ENCODE measurements at places on chromosomes 12 and 14.

DNA sequence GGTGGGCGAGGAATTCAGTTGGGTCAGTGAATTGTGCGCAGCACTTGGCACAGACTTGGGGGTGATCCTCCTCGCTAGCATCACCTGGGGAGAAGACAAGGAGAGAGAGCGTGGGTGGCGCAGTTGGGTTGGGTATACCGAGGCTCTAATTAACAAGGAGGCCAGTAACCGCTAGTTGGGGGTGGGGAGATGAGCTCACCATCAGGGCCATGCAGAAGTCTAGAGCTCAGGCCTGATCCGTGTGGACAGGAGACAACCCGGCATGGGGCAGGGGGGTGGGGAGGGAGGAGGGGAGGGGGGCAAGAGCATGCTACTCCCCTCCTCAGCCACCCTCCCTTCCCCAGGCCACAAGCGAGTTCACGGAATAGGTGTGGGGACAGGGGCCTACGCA is 580 bp downstream of the SALL2 start:
- peak; percentile 44 for DNase-seq

GRCh38 chr14:74942608-74943007 is 12.8 kb downstream of the PGF start:
- DNase-seq: no peak

GRCh38 chr12:80401191-80401590 is 42.8 kb upstream of the PTPRQ start:
- no peak for DNase-seq

DNA sequence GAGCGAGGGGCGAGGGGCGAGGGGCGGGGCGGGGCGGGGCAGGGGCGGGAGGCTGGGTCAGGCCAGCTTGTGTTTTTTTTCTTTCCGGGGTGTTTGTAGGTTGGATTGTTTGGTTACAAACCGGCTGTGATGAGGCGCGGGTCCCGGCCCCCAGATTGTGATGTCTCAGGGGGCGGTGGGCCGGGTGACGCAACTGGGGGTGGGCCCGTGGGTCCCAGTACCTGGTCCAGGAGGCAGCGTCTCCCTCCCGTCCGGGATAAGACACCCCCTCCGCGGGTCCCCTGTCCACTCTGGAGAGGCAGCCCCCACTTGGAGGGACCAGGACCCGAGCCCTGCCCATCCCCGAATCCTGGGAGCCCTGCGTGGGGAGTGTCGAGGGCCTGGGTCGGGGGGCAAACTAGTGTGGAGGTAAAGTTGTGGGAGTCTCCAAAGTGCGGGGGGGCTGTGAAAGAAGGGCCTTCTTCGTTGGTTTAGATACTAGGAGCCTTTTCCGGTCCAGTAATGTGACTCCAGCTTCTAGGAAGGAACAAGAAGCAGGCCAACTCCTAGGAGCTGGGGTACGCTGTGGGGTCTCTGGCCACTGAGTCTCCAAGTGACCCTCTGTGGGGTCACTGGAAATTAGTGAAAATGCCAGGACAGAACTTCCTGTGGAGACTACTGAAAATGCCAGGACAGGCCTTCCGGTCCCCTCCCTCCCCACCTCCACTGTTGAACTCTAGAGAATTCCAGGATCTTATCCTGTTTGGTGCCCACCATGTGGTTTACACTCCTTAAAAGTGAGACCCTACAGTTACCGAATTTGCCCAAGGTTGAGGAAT is 579 bp upstream of the CLMN start:
- no peak for DNase-seq

GRCh38 chr12:75921622-75922289 is 109.8 kb downstream of the PHLDA1 start:
- DNase-seq: no peak

GRCh38 chr14:100880271-100881101 is 23.0 kb downstream of the RTL1 start:
- no peak for DNase-seq

DNA sequence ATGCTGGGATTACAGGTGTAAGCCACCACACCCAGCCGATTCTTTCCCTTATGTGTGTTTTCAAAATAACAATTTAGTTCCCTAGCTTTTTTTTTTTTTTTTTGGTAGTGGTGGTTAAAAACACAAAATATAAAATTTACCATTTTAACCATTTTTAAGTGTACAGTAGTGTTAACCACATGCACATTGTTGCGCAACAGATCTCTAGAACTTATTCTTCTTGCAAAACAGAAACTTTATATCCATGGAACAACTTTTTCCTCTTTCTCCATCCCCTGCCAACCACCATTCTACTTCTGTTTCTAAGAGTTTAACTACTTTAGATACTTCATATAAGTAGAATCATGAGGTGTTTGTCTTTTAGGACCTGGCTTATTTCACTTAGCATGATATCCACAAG is 1.1 kb upstream of the NDUFA12 start:
- DNase-seq: no peak

DNA sequence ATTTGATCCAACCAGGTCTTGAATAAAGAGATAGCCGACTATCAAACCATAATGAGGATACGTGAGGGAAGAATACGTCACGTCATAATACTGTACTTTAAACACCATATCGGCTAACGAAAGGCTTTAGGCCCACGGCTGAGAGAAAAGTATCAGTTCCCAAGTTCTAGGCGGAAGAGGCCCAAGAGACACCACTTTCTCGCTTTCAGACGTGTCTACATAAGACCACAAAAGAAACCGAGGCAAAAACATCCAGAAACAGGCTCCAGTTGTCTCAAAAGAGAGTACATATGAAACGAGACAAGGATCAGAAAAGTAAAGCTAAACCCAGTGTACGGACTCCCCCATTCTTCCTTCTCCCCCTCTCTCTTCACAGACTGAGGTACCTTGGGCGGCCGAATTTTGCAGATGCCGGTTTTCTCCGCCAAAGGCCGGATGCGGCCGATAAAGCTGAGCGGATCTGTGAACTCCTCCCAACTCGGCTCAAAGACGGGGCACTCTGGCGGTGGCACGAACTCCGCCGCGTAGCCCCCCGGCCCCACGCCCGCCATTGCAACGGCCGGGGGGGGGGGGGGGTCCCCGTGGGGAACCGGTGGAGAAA is 479 bp downstream of the KDM5A start:
- DNase-seq: peak; percentile 36

- DNase-seq: peak; percentile 95
These were observed 4.7 kb upstream of the GPR84 start for GRCh38 chr12:54368709-54369596.

GRCh38 chr12:102760322-102760721 is 156.7 kb downstream of the PAH start:
- DNase-seq: no peak

DNA sequence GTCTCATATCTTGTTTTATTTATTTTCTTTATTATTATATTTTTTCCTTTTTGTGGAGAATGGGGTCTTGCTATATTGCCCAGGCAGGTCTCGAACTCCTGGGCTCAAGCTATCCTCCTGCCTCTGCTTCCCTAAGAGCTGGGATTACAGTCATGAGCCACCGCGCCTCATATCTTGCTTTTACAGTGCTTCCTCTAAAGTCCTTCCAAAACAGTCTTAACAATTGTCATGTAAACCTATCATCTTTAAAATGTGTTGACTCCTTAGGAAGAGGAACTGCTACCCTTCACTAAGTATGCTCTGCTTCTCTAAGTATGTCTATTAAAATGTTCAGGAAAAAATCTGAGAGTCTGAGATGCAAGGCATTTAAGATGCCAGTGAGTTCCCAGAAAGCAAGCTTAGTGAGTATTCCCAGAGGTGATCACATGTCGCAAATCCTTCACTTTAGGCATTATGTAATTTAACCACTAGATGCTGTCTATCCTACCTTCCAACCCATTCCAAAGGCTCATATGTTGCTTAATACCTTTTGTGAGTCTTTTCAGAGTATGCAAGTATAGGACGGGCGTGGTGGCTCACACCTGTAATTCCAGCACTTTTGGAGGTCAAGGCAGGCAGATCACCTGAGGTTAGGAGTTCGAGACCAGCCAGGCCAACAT is 19.7 kb upstream of the FOXJ2 start:
- no peak for DNase-seq

DNA sequence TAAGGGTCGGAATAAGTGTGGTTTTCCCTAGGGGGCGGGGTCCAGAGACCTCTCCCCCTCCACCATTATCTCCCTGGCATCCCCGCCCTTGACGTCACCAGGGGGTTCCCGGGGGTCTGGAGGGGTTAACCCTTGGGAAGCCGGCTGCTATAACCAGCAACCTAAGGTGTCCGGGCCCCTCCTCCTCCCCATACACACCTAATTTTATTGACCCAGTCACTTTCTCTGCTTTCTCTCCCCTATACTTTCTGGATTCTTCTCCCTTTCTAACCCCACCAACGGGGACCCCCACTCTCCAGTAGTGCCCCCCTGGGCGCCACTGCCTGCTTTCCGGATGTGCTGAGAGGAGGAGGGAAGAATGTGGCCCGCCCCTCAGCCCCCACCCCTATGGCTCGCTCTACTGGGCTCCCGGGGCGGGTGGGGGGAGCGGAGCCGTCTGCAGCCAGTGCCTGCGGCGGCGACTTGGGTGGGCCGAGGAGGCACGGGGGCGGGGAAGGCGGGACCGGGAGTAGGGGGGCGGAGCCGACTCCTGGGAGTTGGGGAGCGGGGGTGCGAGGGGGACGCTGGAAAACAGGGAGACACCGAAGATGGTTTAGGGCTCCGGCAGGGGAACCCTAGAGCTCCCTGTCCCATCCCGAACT is 1.8 kb downstream of the GLI1 start:
- DNase-seq: peak; percentile 80

DNA sequence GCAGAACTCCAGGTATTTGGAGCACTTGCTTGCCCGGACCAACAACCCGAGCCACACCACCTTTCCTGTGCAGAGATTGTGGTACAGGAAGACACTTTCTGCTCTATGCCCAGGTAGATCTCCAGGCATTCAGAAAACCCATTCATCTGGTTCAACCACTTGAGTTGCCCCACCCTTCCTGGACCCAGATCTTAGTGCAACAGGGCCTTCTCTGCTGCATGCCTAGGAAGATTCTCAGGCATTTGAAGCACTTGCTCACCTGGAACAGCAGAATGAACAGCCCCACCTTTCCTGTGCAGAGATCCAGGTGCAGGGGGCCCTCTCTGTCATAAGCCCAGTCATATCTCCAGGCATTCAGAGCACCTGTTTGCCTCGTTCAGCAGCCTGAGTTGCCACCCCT is 412.8 kb upstream of the MGAT4C start:
- DNase-seq: no peak

GRCh38 chr12:68870443-68870842 is 62.5 kb downstream of the MDM2 start:
- no peak for DNase-seq

- peak; percentile 74 for DNase-seq
These were observed 38.2 kb downstream of the PLXNC1 start for GRCh38 chr12:94186278-94187241.

DNA sequence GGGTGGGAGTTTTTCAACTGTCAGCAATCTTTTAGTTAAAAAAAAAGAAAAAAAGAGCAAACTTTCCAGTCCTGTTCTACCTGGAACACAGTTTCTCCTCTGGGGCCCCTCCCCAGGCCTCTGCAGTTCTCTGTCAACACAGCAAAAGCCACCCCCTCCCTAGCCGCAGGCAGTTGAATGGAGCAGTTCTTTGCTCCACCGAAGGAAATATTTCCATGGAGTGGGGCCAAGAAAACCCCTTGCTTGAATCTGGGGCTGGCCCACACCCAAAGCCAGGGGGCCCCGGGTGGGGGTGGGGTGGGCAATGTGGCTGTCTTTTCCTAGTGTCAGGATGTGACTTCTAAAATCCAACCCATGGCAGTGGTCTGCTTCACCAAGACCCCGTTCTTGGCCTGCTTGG is 5.0 kb upstream of the MEG3 start:
- DNase-seq: no peak

GRCh38 chr12:26798023-26798422 is 35.0 kb downstream of the ITPR2 start:
- peak; percentile 82 for DNase-seq

DNA sequence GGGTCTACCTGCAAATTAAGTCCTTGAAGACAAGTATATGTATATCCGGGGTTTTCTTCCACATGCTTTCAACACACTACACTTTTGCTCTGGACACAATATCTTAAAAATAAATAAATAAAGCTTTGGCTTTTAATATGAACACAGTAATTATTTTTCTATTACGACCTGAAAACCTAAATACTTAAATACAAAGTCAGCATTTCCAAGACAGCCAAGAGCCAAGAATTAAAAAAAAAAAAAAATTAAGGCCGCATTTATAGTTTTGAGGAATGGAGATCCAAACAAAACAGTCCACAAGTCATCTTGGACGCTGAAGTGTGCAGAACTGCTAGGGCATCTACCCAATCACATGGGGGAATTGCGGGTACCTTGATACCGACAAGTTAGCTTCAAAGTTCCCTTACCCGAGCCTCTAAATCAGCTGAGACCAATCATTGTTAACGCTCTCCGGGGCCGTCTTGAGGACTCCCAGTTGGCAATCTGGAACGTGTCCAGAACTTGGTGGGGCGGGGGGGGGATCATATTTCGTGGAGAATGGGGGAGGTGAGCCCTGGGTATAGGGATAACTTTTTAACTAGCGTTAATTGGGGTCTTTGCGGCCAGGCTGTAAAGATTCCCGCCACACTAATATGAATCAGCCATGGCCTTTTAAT is 731 bp upstream of the PCNX4 start:
- DNase-seq: peak; percentile 85

GRCh38 chr12:48128800-48129199 is 9.6 kb downstream of the PFKM start:
- DNase-seq: no peak

DNA sequence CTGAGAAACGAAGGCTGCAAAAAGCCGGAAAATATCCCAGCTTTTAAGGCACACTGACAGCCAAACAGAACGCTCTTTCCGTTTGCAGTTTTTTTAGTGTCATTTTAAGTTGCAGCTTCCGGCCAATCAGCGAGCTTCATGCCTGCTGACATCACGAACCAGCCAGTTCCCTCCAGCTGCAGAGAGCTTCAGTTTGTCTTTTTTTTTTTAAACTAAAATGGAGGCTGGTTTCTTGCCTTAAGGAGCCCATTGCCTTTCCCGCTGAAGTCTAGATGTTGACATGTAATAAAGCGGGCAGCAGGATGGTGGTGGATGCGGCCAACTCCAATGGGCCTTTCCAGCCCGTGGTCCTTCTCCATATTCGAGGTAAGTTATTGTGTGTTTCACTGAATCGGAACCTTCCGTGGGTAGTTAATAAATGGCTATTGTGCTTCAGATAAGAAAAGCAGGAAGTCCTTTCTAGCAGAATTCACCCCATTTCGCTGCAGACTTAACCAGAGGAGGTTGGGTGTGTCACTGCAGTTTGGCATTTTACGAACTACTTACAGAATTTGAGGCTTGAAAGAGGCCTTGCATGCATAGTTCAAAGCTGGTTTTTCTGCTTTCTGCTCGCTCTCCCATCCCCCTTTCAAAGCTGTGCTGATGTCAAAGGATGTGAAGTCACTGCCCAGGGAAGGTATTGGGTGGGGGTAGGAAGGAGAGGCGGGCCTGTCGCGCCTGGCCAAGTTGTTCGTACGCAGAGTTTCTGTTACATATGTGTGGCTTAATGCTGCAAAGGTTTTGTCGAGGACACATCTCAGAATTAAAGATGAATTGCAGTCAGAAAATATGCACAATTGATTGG is 48.4 kb downstream of the PPP2R5C start:
- DNase-seq: peak; percentile 95

GRCh38 chr12:116646901-116647300 is 87.7 kb downstream of the MAP1LC3B2 start:
- DNase-seq: no peak

Measured in left kidney (tissue), 8 donors.